ENCODE measurements at places on chromosomes 13 and 19.

DNA sequence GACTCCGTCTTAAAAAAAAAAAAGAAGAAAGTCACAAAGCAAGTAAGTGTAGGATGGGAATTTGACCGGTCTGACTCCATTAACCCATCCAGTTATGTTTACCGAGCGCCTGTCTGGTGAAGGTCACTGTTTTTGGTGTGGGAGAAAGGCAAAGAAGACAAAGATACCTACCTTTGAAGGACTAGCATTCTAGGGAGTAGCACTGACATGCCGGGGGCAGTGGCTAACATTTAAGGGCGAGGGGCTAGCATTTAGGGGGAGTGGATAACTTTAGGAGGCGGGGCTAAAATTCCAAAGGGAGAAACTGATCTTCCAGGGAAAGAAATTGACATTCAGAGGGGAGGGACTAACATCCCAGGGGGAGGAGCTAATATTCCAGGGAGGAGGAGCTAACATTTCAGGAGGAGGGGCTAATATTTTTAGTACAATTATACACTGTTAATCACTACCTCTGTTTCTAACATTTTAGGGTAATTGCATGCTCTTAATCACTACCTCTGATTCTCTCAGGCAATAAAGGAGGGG, 8.7 kb downstream of the GPR32 start:
- DNase-seq, result no peak

DNA sequence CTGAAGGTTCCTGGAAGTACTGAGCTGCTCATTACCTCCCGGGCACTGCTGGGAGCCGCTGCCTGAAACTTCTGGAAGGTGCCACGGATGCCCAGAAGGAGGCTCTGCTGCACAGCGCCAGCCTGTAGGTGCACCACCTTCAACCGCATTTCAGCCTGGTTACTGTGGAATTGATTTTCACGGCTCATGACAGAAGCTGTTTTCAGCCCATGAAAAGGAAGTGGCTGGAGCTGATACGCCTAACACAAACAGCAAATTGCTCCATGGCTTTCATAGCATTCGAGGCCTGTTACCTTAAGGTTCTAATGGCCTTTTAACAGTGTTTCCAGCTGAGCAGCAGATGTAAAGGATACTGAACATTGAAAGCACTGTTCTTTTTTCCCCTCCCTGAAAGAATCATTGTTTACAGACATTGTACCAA, 22.0 kb downstream of the GPC6 start:
- no peak for DNase-seq

DNA sequence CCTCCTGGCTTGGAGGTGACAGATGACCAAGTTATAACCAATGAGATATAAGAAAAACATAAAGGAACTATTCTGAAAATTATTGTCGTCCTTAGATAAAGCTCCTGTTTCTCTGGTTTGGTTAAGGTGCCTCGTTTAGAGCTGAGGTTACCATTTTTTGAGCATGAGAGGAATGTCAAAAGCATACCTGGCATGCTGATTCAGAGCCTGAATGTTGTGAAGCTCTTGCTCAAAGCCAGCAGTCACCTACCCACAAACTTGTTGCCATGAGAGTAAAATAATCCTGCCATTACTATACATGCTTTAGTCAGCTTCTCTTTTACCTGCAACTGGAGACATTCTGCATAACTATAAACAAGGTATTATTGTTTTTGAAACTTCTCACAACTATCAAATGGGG, 1116.2 kb downstream of the DIAPH3 start:
- no peak for DNase-seq

DNA sequence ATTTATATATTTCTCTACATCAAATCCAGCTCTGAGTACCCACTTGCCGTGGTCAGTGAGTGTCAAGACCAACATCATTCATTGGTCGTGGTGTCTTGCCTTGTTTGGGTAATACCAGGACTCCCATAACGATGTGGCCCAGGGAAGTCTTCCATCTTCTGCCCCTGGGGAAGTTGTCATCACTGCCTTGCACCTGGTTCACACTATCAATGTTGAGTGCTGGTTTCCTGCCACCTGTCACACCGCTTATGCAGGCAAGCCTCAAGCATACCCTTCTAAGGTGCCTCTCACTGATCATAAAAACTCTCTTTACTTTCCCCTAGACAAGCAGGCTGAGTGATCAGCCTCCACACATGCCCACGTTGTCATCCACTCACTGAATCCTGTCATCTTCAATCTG, 382.4 kb downstream of the KCTD12 start:
- DNase-seq, result no peak

DNA sequence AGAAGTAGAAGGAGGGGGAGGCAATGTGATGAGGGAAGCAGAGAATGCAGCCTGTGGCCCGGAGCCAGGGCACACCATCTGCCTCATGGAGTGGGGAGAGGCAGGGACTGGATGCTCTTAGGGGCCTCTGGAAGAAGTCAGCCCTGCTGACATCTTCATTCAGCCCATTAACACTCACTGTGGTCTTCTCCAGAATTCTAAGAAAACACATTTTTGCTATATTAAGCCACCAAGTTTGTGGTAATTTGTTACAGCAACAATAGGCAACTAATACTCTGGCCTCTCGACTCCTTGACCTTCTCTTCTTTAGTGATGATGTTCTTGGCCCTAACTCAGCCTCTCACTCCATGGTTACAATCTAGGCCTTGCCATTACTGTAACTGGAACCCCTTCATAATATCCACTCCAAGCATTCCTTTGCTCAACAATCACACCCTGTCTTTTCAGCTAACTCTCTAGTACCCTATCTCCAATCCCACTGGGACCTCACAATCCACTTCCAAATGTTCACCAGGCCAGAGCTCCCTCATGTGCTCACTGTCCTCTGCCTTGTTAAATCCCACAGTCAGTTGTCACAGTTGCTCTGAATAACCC, 98.5 kb downstream of the MIPEP start:
- DNase-seq, result no peak

GRCh38 chr13:95784161-95784899, 107.4 kb downstream of the DNAJC3 start:
- DNase-seq, result no peak

DNA sequence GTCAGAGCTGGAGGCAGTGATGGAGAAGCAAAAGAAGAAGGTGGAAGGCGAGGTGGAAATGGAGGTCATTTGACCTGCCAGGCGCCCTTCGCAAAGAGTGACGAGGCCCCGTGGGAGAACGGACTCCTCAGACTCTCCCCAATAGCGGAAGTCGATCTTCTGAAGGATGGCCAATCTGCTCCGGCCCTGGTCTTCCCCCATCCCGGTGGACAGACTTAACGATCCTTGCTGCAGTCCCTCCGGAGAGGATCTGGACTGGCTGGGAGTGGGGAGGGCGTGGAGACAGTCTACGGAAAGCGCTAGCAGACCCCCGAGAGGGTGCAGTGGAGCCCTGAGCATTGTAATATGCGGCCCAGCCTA, 11.9 kb downstream of the EPS8L1 start:
- DNase-seq, result no peak

DNA sequence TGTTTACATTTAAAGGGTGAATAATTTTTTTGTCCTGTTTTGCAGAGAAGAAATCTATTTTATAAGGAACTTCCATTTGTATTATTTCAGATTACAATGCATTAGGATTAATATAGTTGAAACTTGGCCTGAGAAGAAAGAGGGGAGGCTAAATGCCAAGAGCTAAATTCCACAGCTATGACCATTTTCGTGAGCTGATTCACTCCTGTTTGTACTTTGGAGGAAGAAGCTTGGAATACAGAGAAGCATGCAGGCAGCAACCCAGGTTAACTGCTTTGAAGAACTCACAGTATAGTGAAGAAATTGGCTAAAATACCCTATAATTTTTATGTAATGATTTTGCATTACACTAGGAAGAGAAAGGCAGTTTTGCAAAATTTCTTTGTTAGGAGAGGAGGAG, 309.4 kb upstream of the KLF12 start:
- DNase-seq, result no peak

DNA sequence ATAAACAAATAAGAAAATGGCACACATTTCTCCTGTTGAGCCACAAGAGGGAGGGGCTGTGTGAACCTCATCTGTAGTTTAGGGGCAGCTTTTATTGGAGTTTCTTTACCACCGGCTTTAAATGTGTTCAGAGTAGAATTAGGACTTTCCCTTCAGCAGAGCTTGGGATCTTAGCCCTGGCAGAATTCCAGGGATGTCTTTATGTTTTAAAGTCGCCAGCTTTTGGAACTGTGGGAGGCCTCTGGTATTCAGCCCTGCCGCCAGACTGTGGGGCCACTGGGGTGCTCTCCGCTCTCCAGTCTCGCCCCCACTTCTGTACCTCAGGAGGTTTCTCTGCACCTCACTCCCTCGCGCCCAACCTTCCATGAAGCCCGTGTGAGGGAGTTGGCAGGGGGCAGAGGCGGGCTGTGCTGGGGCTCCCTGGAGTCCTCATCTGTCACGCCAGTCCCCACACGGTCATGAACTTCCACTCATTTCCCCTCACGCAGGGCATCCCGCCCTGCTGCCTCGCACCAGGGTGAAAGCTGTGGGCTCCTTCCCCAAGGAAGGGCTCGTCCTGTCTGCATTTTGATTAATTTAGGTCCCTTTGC, 31.5 kb downstream of the CCDC8 start:
- DNase-seq, result no peak

DNA sequence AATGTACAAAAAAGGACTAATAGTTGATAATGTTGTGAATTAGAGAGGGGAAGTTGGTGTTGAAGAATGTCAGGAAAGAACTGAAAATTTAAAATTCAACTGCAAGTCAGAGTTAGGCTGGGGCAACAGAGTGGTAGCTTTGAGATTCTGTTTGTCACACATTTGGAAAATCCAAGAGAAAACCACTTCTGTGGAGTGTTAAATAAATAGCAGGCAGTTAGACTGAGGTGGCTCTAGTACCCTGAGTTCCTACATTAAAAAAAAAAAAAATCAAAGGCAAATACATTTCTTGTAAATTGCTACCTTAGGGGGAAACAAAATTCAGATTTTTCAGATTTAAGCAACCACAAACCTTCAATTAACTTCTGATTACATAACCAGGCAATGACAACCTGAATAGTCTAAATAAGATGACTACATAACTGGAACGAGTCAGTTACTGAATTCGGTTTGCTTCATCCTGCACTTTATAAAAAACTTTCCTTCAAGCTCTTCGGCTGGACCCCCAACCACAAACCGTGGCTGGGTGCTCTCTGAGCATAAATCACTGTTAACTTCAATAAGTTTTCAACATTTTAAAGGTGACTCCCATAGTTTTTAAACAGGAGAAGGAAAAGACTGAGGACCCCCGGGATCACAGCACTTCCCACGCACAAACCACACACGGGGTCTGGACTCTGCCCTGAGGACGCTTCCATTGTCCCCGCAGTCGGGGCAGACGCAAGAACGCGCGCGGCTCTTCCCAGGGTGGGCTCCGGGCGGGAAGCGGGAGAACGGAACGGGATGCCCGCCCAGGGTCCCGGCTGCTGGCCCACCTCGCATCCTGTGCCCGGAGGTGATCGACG, 725 bp downstream of the ZNF682 start:
- no peak for DNase-seq

DNA sequence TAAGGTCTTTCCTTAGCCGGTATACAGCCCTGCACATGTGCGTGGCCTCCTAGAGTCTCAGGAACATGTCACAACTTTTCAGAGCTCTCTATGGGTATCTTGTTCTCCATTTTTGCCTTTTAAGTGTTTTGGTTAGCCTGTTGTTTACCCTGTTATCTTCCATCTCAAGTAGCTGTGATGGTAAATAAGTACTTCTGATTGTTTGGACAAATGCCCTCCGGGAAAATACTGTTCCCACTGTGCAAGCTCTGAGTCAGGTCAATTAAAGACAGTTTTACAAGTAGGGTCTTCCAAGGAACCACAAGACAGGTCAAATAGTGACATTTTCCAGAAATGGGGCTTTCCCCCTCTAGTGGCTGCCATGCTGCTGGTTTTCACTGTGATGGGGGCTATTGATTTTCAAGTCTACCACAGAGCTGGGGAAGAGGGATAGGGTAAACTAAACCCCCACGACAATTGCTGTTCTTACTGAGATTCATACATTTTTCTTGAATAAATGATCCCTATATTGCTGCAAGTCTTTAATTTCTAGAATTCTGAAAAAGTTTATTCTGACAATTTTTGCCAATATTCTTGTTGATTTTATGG, 109.5 kb downstream of the TM9SF2 start:
- no peak for DNase-seq

DNA sequence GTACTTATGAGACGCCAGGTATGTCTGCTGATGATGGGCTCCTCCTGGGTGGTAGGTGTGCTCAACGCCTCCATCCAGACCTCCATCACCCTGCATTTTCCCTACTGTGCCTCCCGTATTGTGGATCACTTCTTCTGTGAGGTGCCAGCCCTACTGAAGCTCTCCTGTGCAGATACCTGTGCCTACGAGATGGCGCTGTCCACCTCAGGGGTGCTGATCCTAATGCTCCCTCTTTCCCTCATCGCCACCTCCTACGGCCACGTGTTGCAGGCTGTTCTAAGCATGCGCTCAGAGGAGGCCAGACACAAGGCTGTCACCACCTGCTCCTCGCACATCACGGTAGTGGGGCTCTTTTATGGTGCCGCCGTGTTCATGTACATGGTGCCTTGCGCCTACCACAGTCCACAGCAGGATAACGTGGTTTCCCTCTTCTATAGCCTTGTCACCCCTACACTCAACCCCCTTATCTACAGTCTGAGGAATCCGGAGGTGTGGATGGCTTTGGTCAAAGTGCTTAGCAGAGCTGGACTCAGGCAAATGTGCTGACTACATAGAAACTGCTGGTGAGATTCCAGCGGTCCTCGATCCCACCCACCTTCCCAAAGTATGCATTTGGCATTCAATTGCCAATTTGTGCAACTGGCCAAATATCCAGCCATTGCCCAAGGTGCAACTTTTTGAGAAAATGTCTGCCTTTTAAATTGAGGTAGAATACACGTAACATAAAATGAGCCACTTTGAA, 10.2 kb downstream of the OR2Z1 start:
- no peak for DNase-seq

- no peak for DNase-seq
Observed at GRCh38 chr13:44954224-44954623, 35.0 kb downstream of the NUFIP1 start.

DNA sequence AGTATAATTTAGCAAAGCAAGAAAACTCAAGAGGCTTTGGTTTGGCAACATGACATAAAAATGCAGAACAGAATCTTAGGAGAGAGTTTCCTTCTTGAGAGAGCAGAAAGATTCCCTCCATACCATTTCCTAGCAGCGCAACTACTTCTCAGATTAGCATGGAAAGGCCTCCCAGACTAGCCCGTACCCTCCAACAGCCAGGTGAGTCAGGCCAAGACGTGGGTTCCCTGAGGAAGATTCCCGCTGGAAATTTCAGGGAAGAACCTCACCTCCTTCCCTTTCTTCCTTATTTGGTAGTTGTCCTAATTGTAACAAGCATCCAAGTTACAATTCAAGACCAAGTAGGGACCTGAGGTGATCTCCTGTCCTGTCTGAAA, 12.3 kb downstream of the COL4A2 start:
- no peak for DNase-seq

All from T-helper 9 cell (primary cell).